ENCODE measurements at places on chromosomes 2 and 18.

- no peak for DNase-seq
Measured at GRCh38 chr2:84927275-84927627, 21.8 kb downstream of the TMSB10 start.

DNA sequence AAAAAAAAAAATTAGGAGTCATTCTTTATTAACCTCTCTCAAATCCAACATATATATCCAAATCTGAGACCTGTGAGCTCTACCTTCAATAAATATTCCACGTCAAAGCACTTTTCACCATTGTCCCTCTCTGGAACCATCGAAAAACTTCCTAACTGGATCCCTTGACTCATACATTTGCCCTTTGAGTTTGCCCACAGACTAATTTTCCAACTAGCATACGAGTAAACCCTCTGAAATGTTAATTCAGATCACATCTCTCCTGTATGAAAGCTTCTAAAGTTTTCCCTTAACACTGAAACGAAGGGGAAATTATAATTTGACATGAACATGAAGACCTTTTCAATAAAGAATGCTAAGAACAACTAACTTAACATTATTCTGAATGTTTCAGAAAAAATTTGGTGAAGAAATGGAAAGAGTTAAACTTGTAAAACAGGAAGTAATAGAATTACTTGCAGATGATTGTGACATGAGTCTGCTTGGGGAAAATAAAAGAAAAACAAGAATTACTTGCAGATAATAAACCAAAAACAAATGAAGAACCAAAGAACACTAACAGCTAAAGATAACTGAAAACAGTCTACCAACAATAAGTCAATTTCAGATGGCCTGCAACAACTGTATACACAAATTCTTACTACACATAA is 110.6 kb downstream of the C2orf74 start:
- no peak for DNase-seq

DNA sequence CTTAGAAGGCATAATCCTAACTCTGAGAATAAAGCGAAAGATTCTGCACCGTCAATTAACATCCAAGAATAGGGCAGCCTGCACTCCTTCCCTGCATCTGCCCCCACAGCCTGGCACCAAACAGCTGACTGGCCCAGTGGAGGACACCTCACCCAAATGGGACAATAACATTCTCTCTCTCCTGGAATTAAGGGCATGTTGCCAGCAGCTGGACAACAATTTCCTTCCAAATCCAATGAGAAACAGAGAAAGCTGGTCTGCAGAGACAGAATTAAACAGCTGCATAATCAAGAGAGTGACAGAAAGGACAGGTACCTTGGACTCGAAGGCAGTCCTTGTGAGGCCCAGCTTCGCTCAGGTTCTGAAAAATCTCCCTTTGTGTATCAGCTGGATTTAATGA is 15.0 kb downstream of the COX7A2L start:
- no peak for DNase-seq

DNA sequence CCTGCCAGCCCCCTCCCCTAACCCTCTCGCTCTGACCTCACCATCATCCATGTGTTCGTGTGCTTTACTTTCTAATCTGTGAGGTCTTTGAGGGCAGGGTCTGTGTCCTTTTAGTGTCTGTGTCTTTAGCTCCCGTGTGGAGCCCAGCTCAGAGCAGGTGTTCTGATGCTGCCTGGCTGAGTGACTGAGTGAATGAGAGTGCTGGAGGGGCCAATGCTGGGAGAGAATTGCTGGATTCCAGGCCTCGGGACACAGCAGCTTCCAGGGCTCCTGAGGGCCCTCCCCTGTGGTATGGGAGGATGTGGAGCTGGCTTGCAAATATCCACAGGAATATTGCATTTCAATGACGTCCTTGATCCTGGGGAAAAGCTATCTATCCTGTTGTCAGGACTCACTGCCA is 160.6 kb downstream of the ANKRD30B start:
- no peak for DNase-seq

DNA sequence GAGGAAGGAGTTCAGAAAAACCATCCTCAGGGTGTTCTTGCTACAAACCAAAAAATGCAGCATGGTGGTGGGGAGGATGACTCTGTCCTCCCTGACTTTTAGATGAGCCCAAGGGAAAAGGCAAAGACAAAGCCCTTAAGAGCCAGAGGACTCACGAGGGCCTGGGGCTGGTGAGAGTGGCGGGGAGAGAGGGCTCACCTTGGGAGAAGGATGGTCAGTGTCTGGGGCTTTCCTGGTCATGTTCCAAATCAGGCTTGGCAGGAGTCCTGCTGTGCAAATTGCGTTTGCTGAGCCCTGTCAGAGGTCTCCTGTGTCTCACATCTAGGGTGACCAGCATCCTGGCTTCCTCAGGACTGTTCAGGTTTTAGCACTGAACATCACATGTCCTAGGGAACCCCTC is 4.7 kb downstream of the UGT1A1 start:
- no peak for DNase-seq

- DNase-seq, result no peak
Measured at GRCh38 chr2:88252646-88253045, 82.5 kb downstream of the THNSL2 start.

- DNase-seq, result no peak
Measured at GRCh38 chr2:128219891-128220290, 98.8 kb downstream of the HS6ST1 start.

- DNase-seq, result no peak
Measured at GRCh38 chr18:9285604-9286003, 49.0 kb upstream of the TWSG1 start.

DNA sequence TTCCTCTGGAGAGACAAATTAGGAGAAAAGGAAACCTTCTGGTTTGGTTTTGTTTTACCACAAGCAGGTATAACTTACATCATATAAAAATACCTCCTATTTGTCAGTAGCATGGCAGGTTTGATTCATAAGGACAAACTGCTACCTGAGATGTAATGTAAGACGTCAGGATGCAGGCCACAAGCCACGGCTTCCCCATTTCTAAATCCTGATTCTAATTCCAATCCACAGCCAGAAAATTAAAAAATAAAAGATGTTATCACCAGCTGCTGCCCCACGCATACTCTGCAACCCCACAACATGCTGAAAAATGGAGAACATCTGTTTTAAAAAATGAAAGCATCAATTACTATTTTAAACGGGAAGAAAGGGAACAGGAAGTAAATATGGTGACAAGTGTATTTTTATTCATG is 197.6 kb downstream of the BCL11A start:
- DNase-seq, result no peak

DNA sequence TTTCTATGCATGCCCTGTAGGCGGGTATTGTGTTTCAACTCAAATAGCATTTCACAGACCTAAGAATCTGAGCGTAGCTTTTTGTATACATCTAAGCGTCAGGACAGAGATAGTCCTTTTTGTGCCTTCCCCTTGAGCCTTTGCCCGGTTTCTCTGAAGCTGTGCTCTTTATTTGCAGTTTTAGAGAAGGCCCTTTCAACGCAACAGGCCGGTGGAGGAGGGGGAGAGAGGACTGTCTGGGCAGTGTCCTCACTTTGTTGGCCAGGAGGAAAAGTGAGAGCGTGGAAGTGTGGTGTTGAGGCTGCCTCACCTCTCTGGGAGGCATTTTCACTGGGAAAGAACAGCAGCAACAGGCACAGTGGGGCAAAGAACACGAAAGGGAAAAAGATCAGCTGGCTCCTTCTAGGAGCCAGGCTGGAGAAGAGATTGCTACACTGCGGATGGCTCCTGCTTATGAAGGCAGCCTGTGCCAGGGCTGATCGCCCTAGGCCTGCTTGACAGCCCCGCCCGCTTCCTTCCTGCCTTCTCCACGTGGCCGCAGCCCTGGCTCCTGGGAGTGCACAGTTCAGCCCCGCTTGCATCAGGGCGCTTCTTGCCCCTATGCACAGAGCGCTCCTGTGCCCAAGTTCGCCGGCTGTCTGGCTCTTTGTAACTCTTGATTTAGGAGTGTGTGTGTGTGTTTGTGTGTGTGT is 195.6 kb upstream of the POU3F3 start:
- DNase-seq, result no peak

DNA sequence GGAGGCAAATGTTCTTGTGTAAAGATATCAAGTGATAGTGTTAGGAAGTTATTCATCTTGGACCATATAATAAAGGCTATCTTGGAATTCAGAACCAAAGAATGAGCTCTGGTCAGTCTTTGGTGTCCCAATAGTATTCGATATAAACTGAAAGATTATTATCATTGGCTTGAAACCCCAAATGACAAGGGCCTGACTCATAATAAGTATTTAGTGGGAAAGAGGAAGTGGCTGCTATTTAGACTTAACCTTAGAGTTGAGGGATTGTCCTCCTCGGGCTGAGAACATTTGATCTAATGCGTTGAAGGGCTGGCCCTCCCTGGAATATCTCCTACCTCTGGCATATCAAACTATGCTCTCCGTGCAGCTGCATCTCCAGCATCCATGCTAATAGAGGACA is 67.5 kb downstream of the CDH20 start:
- DNase-seq, result no peak

- no peak for DNase-seq
Measured at GRCh38 chr2:195513119-195513518, 143.9 kb upstream of the SLC39A10 start.

- no peak for DNase-seq
Measured at GRCh38 chr2:169910109-169910799, 83.0 kb downstream of the UBR3 start.

DNA sequence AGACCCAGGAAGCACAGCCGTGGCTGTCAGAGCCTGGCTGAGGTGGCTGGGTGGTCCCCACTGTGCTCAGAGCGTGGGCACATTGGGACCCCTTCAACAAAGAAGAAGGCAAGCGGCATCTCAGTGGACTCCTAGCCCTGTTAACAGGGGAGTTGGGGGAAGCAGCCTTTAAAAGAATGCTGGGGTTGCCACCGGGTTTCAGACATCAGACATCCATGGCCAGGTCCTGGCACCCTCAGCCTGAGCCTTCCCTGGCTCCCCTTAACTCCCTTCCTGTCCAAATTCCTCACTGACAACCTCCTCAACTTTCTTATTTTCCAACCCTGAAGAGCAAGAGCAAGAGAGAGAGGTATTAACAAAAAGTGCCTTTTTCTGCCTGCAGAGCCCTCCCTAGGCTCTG is 24.8 kb upstream of the GNAL start:
- no peak for DNase-seq

DNA sequence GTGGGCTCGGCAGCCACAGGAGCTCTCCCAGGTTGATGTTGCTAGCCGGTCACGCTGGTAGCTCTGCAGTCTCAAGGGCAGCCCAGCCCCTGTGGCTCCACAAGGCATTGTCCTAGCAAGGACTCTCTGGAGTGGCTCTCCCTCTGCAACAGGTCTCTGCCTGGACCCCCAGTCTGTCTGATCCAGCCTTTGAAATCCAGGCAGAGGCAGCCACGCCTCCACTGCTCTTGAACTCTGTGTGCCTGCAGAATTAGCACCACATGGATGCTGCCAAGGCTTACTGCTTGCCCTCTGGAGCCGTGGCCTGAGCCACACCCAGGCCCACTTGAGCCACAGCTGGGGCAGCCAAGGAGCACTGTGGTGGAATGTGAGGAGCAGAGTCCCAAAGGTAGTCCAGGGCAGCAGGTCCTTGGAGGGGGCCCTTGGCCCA is 43.0 kb upstream of the FAHD2A start:
- no peak for DNase-seq

DNA sequence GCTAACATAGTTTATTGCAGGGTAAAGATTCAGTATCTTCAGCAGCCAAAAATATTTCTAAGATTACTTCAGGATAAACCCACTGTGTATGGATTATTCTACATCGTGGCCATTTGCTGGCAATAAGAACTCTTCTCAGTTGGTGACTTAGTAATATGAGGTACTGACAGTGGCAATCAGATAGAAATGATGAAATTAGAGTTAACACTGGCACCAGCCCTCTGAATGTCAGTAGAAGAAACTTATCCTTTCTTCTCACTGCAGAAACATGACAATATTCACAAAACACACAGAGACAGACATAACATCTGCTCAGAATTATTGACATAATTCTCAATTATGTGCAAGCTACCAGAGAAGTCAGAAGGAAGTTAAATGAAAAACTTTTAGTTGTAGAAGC is 246.3 kb upstream of the COL3A1 start:
- DNase-seq, result no peak

DNA sequence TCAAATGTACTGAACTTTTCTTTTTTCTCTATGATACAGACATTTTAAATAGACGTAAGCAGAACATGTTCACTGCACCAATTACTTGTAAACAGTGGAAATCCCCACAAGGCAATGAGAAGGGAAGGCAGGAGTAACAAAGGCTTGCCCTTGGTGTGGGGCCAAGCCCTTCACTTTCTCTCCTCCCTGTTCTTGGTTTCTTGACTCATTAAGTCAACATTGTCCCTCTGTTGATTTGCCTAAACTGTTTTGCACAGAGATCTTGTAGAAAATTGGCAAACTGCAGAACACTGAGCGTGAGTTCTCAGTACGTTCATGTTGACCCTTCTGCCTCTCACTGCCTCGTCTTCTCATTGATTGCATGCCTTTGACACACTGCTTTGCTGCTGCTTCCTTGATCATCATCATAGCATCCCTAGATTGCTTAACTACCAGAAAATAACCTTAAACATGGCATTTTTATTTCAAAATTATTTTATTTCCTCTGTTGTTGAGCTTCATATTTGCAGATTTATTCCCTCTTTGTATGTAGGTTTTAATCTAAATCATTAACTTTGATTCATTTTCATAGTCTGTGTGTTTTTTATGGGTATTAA is 257.7 kb downstream of the PTGR3 start:
- DNase-seq, result no peak

DNA sequence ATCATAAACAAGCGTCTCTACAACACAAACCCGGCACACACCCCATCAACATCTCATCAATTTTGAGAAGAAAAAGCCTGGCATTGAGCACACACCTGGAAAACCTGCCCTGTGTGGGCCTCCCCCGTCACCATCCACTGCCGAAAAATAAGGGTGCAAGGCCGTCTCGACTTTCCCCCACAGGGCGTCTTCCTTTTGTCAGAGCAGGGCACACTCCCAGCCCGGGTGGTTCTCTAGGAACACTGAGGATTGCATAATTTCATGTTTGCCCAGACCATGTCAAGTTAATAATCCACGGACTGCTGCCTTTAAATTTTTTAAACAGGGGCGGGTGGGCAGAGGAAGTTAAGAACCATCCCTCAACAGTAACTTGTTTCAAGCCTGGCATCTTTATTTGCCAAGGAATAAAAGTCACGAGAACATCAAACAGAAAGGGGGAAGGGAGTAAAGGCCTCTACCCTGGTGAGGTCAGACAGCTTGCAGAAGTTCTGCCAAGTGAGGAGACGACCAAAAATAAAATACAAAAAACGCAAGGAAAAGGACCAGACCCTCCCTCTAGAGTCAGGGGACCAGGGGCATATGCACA is 2.1 kb downstream of the TFCP2L1 start:
- no peak for DNase-seq

- no peak for DNase-seq
Measured at GRCh38 chr2:203484266-203485112, 50.6 kb downstream of the RAPH1 start.

GRCh38 chr2:189521699-189522434 is 58.7 kb downstream of the SLC40A1 start:
- DNase-seq, result no peak

DNA sequence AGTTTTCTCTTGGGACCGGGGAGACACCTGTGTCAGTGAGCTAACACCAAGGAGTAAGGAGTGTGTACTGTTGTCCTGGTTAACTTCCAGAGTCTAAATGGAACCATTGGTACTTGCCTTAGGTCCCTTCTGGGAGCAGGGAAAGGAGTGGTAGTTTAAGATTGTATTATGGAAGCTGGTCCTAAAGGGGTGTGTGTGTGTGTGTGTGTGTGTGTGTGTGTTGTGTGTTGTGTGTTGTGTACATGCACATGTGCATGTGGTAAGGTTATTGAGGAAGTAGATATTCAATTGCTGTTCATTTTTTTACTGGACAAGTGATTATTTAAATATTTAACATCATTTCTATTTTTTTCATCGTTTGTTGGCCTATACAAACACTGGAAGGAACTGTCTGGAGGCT is 1.4 kb downstream of the APLF start:
- DNase-seq, result no peak

Measured in NCI-H1417 treated with DMSO at 0.1 percent for 48 hours (cell line).